ENCODE measurements at places on chromosomes 7 and 10.

DNA sequence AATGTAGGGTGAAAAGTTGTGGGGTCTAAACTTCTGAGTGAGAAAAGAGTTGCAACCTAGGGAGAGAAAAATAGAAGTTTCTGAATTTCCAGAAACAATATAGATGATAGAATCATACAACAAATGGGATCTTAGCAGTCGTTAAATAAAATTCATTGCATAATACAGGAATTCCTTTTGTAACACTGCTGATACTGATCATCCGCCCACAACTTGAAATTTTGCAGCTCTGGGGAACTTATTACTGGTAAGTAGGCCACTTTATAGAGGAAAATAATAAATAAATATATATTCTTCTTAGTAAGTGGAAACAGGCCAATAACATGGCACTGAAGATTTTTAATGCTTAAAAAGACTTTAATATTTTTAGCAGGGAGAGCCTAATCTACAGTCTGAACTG is 81.9 kb upstream of the SMIM30 start:
- DNase-seq: no peak

DNA sequence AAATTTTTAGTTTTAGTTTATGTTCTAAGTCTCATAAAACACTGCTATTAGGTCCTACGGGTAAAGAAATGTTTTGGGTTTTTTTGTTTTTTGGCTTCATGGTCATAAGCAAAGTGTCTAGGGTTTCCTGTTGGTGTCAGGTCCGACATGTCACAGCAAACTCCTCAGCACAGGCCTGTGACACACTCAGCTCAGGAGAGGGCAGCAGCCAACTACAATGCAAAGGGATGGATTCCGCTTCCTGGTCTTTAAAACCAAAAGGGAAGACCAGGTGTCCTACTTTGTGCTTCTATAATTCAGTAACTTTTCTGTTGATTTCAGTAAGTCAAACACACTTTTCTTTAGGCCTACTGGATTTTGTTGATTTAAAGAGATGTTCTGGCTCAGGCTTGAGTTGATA is 83.8 kb upstream of the MACROH2A2 start:
- DNase-seq: no peak

GRCh38 chr7:256981-257646 is 32.9 kb upstream of the FOXL3 start:
- DNase-seq: no peak

DNA sequence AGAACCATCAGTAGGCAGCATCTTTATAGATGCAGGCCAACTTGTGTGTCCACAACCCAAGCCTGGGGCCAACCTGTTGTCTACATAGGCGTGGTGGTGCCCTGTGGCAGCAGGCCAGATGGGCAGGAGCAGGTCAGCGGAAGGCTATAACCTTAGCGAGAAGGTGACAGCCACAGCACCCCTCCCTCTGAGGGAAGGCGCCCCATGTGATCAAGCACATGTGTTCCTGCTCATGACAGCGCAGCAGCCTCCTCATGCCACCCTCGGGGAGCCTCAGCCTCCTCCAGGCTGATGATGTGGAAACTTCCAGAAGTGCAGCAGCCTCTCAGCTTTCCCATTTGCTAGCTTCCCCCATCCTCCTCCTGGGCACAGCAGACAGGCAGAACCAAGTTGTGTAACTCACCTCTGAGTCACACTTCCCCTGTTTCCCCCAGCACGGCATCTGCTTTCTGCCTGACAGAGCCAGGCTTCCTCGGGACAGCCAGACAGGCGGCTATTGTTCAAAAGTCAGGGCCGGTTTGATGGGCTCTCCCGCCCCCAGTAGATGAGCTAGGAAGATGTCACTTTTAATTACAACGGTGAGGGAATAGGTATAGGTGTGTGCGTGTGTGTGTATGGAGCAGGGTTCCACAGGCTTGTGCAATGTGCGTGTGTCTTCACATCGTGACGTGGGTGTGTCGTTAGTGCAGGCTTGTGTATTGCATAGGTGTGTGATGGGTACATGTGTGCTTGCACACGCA is 312.0 kb upstream of the ZMIZ1 start:
- no peak for DNase-seq

GRCh38 chr10:107169516-107169915 is 5.0 kb upstream of the SORCS1 start:
- no peak for DNase-seq

- DNase-seq: no peak
These were observed 94.9 kb downstream of the PRLHR start for GRCh38 chr10:118500477-118501104.

- no peak for DNase-seq
These were observed 45.3 kb downstream of the RGS10 start for GRCh38 chr10:119497243-119497642.
